ENCODE measurements at places on chromosomes 2 and 18.

GRCh38 chr18:34809451-34810072, 99.5 kb downstream of the DTNA start:
- DNase-seq: no peak

- DNase-seq: no peak
Observed at GRCh38 chr2:237888389-237888788, 29.0 kb downstream of the RAMP1 start.

- no peak for DNase-seq
Observed at GRCh38 chr2:28635191-28635611, 116.4 kb upstream of the PPP1CB start.

- no peak for DNase-seq
Observed at GRCh38 chr2:216075510-216076485, 5.8 kb downstream of the PECR start.

GRCh38 chr2:64504774-64505720, 19.1 kb upstream of the AFTPH start:
- no peak for DNase-seq

GRCh38 chr2:24926602-24927252, 6.7 kb upstream of the ADCY3 start:
- DNase-seq: no peak

GRCh38 chr2:133169274-133169912, 398.9 kb downstream of the NCKAP5 start:
- no peak for DNase-seq

- no peak for DNase-seq
Observed at GRCh38 chr18:66813138-66813537, 209.2 kb upstream of the CDH19 start.

DNA sequence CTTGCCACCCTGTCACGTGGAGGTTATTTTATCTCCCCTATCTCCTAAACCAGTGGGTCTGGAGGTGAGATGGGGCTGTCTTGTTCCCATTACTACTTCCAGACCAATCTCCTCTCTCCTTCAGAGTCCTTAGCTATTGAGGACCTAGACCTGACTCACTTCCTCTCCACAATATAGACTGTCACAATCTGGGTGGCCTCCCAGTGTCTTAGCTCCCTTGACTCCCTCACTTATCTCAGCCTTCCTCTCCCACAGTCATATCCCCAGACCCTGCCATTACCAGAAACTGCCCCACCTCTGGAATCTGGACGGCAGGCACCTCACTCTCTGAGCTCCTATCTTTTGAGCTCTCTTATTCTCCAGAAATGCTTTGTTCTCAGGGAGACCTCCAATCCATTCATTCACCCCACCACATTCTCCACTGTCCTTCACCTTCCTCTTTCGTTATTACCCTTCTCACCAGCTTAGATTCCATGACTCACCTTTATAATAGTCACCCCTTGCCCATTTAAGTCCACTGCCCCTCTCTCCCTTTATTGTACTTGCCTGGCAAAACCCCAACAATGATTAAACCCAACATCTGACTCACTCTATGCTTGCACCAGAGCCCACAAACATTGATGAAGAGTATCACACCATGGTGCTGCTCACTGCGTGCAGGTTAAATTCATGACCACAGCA, 23.3 kb upstream of the SIX3 start:
- DNase-seq: no peak

- DNase-seq: no peak
Observed at GRCh38 chr2:124048664-124049063, 23.6 kb downstream of the CNTNAP5 start.

DNA sequence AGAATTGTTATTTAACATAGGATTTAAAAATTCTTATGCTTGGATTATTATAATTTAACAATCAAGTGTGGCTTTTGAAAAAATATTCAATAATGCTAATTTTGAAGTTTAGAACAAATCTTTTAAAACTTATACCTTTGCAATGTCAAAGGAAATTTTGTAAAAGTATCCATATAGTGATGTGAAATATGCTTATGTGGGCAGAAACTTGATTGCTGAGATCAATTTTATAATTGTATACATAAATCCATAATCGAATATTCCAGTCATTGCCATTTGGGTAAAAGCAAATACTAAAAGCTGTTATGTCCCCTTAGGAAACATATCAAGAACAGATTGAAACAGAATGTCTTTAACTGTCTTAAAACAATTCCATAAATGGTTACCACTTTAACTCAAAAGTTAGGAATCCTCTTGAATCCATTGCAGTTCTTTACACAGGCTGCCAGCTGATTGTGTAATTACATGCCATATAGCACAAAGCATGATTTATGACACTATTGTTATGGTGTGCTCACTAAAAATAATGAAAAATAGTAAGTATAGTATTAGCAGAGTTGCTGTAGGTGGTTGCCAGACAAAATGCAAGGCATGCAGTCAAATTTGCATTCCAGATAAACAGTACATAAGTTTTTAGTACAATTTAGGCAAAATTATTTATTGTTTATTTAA, 24.2 kb downstream of the PLCL1 start:
- no peak for DNase-seq

- no peak for DNase-seq
Observed at GRCh38 chr2:64525317-64525613, 1.1 kb downstream of the AFTPH start.

DNA sequence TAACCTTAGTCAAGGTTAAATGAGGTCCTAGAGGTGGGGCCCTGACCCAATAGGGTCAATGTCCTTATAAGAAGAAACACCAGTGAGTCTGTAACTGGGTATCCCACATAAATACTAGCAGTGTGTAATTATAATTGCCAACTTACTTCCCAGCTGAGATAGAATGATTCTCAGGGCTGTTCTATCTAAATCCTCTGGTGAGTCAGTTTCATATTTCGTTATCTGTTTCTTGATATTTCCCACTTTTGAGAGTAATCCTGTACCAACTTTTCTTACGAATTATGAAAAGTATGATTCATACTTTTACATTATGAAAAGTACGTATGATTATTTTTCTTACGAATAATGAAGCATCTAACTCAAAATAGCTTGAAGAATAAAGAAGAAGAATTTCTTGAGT, 546.8 kb upstream of the NETO1 start:
- no peak for DNase-seq

DNA sequence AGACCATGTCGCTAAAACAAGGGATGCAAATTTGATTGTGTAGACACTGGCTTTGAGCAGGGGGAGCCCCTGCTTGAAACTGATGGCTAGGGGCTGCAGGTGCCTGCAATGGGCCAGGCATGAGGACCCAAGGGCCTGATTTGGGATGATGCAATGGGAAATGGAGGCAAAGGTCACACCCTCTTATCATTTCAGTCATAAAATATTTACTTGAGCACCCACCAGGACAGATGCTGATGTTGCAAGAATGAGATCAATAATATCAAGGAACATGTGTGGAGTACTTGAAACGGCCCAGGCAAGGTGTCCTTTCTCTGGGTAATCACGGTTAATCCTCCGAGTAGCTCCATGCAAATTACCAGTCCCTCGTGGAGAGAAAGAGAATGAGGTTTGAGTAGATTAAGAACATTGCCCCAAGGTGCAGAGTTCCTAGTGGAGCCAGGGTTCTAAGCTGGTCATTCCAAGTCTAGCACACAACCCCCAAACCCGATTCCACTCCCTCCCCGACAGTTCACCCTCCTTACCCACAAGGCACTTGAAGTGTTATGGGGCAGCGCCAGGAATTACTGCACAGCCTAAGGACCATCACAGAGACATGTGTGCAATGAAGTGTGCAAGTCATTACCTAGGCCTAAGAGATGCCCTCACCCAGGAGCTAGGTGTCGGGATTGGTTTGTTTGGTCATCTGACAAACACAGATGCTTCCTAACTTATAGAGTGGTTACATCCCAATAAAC, 14.0 kb upstream of the TMBIM1 start:
- no peak for DNase-seq

- no peak for DNase-seq
Observed at GRCh38 chr2:26613241-26614215, 27.6 kb downstream of the CIB4 start.

- no peak for DNase-seq
Observed at GRCh38 chr18:62289047-62289446, 36.1 kb upstream of the TNFRSF11A start.

GRCh38 chr18:70732188-70732587, 443.3 kb downstream of the SOCS6 start:
- no peak for DNase-seq

DNA sequence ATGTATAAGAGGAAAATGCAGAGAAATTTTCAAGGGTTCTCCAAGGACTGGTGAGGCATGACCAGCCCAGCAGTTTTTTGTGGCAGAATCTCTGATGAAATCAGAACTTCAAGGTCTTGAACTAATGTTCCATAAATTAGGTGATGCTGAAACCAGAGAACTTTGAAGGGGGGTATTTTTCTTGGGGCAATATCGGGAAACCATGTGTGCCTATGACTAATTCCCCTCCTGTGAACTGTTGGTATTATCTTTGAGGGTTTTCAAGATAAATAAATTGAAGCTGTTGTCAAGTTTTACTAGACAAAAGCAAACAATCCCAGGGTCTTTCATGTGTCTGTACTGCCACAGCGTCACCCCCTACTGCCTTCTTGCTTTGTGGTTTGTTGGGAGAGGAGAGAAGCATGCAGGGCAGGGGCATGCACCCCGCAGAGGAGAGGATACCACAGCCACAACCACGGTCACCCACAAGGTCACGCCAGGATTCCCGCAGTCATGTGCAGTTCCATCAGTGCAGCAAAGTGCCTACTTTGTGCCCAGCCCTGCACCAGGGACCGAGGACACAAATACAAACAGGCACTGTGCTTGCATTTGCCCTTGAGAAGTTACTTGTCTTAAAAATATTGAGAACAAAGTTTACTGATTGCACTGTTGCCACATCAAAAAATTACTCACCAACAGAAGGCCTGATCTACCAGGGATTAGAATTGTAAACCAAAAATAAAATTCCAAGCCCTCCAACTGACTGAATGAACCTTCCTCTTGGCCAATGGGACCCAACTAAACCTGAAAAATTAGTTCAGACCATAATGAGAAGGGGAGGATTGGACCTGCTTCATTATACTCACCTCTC, 413.3 kb upstream of the TRIB2 start:
- no peak for DNase-seq

GRCh38 chr2:49053156-49053555, 101.2 kb downstream of the FSHR start:
- DNase-seq: no peak

Data from activated CD8-positive, alpha-beta memory T cell treated with anti-CD3 and anti-CD28 coated beads for 1 hour (primary cell).